ENCODE measurements at places on chromosomes 1 and 21. TPM values are rescaled to one million over a fixed set of nuclear protein-coding genes. Genes with fewer than 3 reads are reported as not detected.
A peak's percentile ranks its signal among the peaks of the same experiment; 100 is the strongest.

The NUDT17 gene
- polyA plus RNA-seq: 7.3 TPM

The ZBTB8A gene
- 20.2 TPM for polyA plus RNA-seq

The OR2T35 gene
- not detected for polyA plus RNA-seq

The HCRTR1 gene
- not detected for polyA plus RNA-seq

The PCP4L1 gene
- polyA plus RNA-seq: 1.0 TPM

The KIRREL1 gene
- 191 TPM for polyA plus RNA-seq

The HEYL gene
- polyA plus RNA-seq: 26.3 TPM

The CD164L2 gene
- 0.20 TPM for polyA plus RNA-seq

The ANGPTL7 gene
- 0.13 TPM for polyA plus RNA-seq

The ASAP3 gene
- polyA plus RNA-seq: 32.0 TPM

The TNFRSF9 gene
- polyA plus RNA-seq: 0.34 TPM

The SELE gene
- polyA plus RNA-seq: 0.42 TPM

The RIMKLA gene
- 0.44 TPM for polyA plus RNA-seq

DNA sequence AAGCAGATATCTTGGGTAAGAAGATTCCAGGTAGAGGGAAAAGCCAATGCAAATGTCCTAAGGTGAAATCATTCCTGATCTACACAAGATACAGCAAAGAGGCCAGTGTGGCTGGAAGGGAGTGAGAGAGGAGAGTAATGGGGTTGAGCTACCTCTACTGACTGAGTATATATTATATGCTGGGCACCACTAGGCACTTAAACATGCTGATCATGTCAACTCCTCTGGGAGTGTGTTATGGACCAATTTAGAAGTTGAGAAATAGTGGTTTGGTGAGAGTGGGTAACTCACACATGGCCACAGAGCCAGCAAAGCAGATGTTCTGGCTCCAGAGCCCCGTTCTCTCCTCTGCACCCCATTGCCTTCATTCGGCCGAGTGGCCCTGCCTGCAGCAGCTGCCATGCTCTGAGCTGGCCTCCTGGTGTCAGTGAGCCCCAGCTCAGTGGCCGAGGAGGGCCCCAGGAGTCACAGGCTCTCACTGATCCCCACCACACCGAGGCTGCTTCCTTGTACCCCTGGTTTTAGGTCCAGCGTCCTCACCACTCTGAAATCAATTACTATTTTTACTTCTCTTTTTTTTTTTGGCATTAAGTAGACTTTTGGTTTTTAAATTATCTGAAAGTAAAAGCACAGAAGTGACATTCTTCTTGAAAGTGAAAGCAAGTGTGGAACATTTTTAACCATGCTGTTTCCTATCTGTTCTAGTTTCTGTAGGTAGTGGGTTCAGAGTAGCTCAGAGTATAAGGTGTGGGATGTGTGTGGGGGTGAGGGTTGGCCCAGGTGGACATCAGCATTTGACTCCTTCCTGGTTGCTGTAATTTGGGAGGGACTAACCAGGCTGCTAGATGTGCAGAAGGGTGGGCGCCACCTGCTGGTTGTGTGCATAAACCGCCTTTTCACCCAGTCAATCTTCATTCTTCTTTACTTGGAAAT, 45.8 kb upstream of the CRNN start:
- DNase-seq: peak; percentile 44

GRCh38 chr1:115939455-115939854, 36.9 kb upstream of the SLC22A15 start:
- no peak for DNase-seq

DNA sequence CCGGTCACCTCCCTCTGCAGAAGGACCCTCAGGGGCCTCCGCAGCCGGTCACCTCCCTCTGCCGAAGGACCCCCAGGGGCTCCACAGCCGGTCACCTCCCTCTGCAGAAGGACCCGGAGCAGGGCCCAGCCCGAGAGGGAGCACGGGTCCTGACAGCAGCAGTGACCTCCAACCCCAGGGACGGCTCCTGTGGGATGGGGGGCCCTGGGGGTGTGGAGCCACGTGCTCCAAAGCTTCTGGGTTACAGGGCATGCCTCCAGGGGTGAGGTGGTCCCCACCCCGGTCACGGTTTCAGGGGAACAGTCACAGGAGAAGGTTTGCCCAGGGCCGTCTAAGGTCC, 40.3 kb downstream of the SLC19A1 start:
- DNase-seq: no peak

DNA sequence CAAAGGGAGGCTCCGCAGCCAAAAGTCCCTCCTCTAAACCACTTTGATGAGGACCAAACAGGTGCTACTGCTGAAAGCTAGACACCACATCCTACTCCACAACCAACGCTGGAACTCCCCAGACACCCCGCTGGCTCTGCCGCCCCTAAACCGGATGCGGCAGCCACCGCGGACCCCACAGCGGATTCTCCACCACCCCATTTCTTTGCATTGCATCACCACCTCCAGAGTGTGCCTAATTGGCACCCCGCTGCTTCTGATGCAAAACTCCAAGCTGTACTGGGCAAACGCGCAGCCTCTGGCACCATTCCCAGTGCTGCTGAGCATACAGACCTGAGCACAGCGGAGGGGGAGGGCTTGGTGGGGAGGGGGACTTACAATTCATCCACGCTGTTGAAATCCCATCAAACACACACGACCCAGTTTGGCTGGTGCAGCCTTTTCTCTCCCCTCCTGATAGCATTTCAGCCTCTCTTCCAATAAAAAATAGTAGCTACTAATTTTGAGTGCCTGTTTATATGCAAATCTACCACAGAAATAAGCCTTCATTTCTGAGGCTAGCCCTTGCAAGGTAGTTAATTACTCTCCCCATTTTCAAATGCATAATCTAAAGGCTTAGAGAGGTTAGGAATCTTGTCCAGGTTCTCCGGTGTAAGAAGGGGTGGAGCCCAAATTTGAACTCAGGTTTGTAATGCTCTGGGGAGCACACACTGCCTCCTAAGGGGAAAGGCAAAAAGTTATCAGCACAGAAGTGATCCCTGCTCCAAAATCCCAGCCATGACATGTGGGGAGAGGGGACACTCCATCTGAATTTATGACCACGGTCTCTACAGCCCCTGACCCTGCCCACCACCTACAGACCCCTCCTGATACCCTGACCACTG, 12.2 kb upstream of the RGS16 start:
- no peak for DNase-seq

GRCh38 chr1:152109998-152110294, 5.3 kb downstream of the TCHH start:
- no peak for DNase-seq

- DNase-seq: no peak
These were observed 230.5 kb downstream of the TPR start for GRCh38 chr1:186144505-186144904.

- DNase-seq: no peak
These were observed 305.4 kb downstream of the GRIK1 start for GRCh38 chr21:29634418-29634817.

DNA sequence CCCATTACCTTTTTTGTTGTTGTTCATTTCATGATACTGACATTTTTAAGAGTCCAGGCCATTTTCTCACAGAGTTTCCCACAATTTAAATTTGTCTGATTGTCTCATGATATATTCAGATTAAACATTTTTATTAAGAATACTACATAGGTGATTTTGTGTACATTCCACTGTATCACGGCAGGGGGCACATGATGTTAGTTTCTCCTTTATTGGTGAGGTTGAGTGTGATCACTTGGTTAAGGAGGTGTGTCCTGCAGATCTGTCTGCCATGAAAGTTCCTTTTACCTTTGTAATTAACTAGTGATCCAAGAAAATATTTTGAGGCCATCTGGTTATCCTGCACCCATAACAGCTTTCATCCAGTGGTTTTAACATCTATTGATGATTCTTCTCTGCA, 11.8 kb downstream of the RTCA start:
- no peak for DNase-seq

- DNase-seq: no peak
These were observed 1565.9 kb downstream of the PLA2G4A start for GRCh38 chr1:188394677-188395076.

GRCh38 chr1:84348759-84349158, 47.3 kb downstream of the SAMD13 start:
- no peak for DNase-seq

GRCh38 chr1:15120251-15120945, 33.1 kb upstream of the TMEM51 start:
- no peak for DNase-seq

DNA sequence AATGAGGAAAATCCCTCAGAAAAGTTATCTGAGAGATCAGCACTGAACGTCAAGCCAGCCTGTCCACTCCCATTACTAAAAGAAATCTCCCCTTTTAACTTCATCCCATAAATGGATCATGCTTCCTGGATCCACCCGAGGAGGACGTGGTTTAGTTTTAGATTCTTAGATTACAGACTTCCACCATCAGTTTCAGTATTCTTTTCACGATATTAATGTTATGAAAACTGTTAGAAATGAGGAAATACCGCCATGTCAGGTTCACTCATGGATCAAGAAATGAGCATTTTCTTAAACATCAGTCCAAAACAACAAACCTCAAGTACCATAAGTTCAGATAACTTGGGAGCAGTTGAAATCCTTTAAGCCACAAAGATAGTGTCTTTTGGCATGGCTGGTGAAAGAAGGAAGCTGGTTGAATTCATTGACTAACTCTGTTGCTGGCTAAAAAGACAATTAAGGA, 49.8 kb downstream of the NFIA start:
- no peak for DNase-seq

- no peak for DNase-seq
These were observed 31.9 kb upstream of the RGS21 start for GRCh38 chr1:192284927-192285326.

- no peak for DNase-seq
These were observed 146.6 kb downstream of the TLR5 start for GRCh38 chr1:222996310-222996975.

DNA sequence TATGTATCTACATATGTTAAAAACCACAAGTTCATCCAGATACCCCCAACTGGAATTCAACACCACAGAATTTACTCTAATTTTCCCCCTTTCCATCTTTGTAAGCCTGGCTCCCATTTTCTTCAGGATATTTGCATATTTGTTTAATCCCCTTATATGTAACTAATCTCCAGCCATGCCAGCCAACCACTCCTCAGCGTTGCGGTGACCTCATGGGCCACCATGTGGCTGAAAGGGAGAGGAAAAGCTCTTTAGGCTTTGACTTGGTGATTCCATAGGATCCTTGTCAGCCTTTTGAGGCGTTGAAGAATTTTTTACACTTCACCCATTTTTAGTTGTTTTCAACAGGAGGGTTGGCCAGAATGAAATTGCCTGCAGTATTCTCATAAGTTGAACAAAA, 10.0 kb downstream of the CLDN19 start:
- no peak for DNase-seq

GRCh38 chr1:28172713-28173150, 3.8 kb downstream of the PTAFR start:
- no peak for DNase-seq

- no peak for DNase-seq
These were observed 7.0 kb downstream of the ADORA3 start for GRCh38 chr1:111496398-111496797.

GRCh38 chr1:190908246-190908645, 430.6 kb upstream of the BRINP3 start:
- no peak for DNase-seq

- DNase-seq: no peak
These were observed 838.2 kb upstream of the B3GALT2 start for GRCh38 chr1:194024659-194025058.

- no peak for DNase-seq
These were observed 6.4 kb downstream of the SMAP2 start for GRCh38 chr1:40379785-40380452.

GRCh38 chr1:101188331-101188730, 48.5 kb upstream of the S1PR1 start:
- no peak for DNase-seq

DNA sequence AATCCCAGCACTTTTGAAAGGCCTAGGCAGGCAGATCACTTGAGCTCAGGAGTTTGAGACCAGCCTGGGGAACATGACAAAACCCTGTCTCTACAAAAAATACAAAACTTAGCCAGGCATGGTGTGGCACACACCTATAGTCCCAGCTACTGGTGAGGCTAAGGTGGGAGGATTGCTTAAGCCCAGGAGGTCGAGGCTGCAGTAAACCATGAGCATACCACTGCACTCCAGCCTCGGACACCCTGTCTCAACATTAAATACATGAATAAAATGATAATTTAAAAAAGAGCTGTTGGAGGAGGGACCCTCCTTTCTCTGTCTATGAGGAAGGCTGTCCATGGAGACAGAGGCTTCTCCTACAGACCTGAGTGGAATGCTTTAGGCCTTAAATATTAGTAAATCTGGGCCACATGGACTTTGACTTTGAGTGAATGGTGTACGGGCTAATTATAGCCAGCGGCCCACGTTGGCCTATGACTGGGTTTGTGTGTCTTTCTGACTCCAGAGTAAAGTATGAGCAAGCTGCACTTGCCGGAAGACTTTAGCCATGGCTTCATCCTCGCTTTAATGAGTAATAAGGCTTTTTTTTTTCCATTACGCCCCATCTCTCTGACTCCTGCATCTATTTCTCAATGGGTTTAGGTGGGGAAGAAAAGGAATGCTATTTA, 21.3 kb downstream of the RAB3B start:
- DNase-seq: no peak

- no peak for DNase-seq
These were observed 23.0 kb downstream of the ERICH3 start for GRCh38 chr1:74650561-74650960.

- DNase-seq: no peak
These were observed 10.0 kb downstream of the LRRC40 start for GRCh38 chr1:70195342-70195741.

Data from right renal pelvis (tissue), 4 donors.